ENCODE measurements at places on chromosomes 3 and 15.

- DNase-seq, result no peak
These were observed 182.7 kb upstream of the GADL1 start for GRCh38 chr3:31077021-31077601.

GRCh38 chr3:72950372-72950771, 46.2 kb upstream of the PPP4R2 start:
- DNase-seq, result no peak

GRCh38 chr3:72015463-72015862, 230.5 kb upstream of the PROK2 start:
- DNase-seq, result peak; percentile 39

DNA sequence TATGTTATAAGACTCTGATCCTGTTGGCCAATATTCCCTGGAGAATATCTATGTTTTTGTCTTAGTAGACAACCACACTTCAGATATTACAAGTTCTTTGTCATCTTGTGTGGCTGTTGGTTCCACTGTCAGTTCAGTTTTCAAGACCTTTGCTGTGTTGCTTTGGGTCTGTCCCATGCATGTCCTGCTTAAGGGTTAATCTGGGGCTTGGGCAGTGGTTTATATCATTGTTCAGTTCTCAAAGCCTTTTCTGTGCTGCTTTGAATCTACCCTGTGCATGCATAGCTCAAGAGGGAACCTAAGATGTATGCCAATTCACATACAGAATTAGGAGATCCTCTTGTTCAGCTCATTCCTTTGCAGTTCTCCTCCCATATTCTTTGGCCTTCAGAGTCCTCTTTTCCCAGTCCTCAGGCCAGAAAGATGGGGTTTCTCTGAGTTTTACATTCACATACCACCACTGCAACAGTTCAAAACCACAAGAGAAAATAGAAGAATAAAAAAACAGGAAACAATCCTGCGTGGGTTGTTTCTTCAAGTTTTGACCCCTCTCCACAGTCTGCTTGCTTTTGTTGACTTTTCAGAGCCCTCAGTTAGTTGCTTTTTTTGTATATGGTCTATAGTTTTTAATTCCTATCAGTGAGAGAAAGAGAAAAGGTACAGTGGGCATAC, 21.6 kb downstream of the BUB1B start:
- no peak for DNase-seq

- DNase-seq, result no peak
These were observed 130.6 kb downstream of the IGF1R start for GRCh38 chr15:98778960-98779359.

DNA sequence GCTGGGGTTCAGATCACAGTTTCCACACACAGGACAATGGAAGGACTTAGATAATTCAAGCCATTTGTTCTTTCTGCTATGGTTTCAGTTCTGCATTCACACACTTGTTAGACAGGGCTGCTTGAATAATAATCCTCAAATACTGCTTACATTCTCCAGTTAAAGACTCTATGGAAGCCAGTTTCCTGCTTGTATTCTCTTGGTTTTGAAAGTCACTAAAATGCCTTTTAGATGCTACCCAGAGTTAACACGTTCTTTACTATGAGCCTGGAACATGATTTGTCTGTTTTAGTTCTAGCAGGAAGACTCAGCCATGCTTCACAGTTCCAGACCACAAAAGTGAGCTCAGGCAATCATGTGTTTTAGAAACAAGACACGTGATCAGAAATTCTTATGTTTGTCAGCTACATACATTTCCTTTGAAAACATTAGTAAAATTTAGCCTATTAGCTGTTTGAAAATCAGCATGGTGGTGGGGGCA, 152.4 kb downstream of the LEKR1 start:
- DNase-seq, result no peak

- no peak for DNase-seq
These were observed 36.3 kb downstream of the RASGRP1 start for GRCh38 chr15:38528294-38528693.

- no peak for DNase-seq
These were observed 6.0 kb downstream of the PLA2G4F start for GRCh38 chr15:42150219-42150970.

DNA sequence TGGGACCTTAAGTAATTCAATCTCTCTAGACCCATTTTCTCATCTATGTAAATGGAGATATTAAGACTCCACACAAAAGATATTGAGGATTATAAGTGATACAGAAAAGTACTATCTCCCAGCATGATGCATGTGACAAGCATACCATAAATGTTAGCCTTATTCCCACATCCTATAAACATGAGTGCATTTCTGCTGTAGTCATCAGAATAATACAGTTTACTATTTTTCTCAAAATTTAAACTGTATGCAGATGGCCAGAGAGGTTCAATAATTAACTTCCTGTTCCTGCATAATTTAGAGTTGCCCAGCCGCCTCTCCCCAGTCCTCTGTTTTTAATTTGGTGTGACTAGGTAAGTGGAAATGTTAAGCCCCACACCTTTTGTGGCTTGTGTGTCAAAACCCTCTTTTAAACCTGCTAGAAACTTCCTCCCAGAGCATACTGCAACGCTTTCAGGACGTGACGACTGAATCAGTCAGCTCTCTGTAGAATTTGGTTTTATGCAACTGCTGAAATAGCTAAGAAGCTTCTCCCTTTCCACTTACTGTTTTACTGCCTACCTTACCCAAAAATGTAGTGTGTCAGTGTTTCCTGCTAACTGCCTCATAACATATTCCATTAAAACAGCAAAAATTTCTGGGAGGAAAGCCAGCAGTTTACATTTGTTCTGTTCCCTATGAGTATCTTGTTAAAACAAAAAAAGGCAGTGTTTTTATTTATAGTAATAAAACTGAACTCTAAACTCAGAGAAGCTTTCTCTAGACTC, 1037.9 kb downstream of the EPHA3 start:
- no peak for DNase-seq

DNA sequence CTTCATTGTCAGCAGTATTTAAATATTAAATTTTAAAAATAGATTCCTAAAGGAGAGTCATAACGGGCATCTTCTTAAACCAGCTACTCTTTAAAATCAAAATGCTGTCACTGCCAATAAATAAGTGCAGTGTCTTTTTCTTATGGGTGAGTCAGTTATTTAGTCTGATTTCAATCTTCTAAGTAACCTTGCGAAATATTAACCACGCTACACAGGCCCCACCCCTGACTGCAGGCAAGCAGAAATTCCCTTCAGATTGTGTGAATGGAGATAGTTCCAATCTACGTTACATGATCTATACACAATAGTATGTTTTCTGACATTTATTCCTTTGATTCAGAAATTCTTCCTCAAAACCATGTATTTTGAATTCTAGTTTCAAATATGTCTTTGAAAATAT, 141.5 kb downstream of the GADL1 start:
- peak; percentile 84 for DNase-seq

DNA sequence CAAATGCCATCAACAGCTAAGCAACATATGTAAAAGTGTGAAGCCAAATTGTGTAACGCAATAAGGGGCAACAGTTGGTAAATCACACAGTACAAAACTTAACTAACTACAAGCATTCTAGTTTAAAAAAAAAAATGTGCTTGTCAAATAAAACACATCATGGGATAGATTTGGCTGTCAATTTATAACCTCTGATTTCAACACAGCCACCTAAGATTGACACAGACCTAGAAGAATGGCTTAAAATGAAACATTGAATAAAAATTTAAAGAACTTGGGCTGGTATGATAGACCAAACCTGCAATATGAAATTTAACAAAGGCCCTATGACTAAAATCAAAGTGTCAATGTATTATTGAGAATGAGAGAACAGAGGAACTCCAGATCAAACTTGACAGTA, 148.4 kb downstream of the NR1I2 start:
- DNase-seq, result no peak

DNA sequence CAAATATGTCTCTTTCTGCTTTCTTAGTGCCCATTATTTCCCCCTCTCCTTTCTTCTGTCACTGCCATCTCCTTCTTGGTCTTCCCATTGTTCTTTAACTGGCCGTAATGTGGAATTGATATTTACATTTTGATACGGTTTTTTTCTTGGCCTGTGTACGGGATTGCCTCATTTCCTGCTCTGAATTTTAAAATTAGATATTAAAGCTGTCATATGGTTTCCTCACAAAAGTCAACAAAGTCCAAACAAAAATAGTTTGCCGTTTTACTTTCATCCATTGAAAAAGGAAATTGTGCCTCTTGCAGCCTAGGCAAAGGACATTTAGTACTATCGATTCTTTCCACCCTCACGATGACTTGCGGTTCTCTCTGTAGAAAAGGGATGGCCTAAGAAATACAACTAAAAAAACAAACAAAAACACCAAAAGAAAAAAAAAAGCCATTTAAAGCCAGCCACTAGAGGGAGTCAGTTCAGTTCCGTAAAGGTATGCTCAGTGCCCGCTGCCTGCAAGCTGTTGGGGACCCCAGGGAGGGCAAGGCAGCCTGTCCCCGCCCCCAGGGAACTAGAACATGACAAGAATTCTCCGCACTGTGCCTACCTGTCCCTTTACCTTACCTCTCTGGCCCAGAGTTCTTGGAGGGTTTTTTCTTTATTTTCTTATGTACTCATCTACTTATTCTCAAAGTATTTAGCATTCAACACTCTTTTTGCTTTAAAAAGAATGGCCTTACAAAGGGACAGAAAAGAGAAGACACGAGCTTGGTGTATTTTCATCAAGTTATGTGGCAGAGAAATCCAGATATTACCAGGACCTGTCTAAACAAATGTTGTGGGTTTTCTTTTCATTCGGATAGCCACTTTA, 30.0 kb upstream of the NR2E3 start:
- DNase-seq, result no peak

- no peak for DNase-seq
These were observed 143.3 kb downstream of the HCN4 start for GRCh38 chr15:73225358-73226015.

DNA sequence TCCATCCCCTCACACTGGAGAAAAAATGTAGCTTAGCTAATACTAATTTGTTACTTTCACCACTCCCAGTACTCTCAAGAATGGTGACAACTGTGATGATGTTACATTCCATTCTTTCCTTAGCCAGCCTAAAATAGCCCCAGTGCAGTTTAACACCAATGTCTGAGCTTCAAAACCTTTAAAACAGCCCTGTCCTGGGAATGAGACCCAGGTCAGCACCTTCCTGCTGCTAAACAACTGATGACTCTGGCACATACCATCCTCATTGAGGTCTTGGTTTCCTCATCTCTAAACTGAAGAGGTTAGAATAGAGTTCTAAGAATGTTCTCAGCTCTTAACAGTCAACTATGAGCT, 3.8 kb downstream of the SCAMP2 start:
- DNase-seq, result no peak

DNA sequence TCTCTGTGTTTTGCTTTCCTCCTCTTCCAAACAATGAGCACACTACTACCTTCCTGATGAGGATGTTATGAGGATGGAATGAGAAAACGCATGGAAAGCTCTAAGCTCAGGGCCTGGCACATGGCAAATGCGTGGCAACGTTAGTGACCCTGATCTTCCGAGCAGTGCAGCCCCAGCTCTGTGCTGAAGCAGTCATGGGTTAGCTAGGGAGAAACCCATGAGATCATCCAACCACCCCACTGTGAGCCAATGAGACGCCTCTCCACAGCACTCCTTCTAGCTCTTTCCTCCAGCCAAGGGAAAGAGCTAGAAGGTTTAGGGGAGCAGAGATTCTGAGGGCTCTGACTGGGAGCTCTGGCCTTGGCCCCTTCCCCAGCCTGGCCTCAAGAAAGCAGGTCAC, 4.5 kb downstream of the CPN2 start:
- DNase-seq, result no peak

DNA sequence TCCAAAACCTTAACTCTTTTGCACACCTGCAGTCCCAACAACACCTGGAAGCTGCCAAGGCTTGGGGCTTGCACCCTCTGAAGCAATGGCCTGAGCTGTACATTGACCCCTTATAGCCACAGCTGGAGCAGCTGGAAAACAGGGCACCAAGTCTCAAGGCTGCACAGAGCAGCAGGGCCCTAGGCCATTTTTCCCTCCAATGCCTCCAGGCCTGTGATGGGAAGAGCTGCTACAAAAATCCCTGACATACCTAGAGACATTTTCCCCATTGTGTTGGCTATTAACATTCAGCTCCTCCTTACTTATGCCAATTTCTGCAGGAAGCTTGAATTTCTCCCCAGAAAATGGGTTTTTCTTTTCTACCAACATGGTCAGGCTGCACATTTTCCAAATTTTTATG, 231.0 kb downstream of the ZMAT3 start:
- no peak for DNase-seq

- no peak for DNase-seq
These were observed 40.1 kb downstream of the GASK1A start for GRCh38 chr3:43019006-43019809.

- DNase-seq, result no peak
These were observed 3.0 kb downstream of the SLC41A3 start for GRCh38 chr3:126080970-126081369.

GRCh38 chr15:48795901-48796300, 15.0 kb downstream of the CEP152 start:
- peak; percentile 11 for DNase-seq

- no peak for DNase-seq
These were observed 95.3 kb downstream of the TIGIT start for GRCh38 chr3:114389156-114389555.

GRCh38 chr3:181534781-181535221, 176.9 kb upstream of the SOX2 start:
- DNase-seq, result no peak

- no peak for DNase-seq
These were observed 150.5 kb upstream of the IQSEC1 start for GRCh38 chr3:13223574-13224237.

DNA sequence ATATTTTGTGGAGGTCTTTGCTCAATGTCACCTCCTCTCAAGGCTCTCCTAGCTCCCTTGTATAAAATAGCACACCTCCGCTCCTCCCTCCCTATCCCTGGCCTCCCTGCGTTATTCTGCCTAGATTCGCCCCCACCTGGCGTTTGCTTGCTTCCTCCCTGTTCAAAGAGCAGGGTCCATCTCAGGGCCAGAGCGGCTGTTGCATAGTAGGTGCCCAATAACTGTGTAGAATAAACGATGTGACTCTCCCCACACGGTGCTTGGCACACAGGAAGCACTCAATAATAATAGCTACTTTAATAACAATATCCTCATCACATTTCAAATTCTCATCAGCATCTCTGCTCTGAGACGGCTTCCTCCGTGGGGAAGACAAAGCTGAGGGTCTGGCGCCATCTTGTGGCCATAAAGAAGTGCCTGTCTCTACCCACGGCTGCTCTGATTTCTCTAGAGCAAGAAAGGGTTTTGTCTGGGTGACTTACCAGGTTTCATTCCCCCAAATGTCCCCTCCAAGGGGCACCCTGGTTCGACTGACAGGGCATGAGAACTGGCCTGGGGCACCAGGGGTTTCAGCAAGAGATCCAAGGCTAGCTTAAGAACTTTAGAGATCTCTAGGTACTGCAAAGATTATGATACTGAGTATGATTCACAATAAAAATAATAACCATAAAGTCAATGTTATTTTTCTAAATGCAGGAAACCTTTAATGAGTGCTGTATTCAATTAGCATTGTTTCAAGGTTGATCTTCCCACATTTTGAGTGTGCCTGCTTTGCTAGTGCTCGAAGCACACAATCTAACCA, 16.1 kb downstream of the CD276 start:
- DNase-seq, result peak; percentile 64

Data from CD14-positive monocyte (primary cell).